Uterus (tissue), 4 donors: ENCODE measurements at places on chromosomes 4 and X. TPM values are rescaled to one million over a fixed set of nuclear protein-coding genes. Genes with fewer than 3 reads are reported as not detected.
A peak's percentile ranks its signal among the peaks of the same experiment; 100 is the strongest.

DNA sequence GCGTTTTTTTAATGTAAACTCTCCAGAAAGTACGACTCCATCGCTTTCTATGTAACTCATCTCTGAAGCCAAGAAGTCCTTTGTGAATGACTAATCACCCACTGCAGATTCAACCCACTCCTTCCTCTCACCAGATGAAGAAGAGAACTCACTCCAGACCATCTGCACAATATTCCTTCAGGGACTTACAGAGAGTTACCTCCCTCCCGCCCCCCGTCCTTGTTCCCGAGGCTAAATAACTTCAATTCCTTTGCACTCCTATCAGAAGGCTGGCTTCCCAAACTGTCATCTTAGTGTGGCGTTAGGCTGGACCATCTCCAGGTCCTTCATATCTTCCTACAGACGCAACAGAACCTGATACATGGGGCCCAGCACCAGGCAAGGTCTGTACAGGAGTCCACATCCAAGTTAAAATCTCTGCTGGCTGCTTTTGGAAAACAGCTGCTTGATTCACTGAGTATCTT, 82.4 kb downstream of the AFAP1 start:
- peak; percentile 46 for DNase-seq

Gene ANXA3
- 26.5 TPM for total RNA-seq

Gene PLP1
- total RNA-seq: 0.88 TPM

Gene FGA
- not detected for total RNA-seq

DNA sequence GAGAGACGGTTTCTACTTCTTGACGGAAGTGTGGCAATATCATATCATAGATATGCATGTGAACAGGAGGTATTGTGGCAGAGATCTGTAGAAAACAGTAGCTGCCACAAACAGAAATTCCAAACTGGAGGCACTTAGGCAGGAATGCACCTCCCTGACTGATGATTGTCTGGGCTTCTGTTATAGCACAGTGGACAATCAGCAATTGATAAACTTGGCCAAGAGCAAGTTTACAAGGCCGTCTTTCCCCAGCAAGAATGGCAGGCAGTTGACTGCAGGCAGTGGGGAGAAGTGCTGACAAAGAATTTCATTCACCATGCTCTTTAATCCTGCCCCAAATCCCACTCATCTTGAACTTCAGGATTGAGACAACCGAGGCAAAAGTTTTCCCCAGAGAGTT, 114.4 kb upstream of the STOX2 start:
- DNase-seq: no peak

- peak; percentile 52 for DNase-seq
Measured at GRCh38 chrX:49291615-49292337, 11.7 kb upstream of the GAGE10 start.
